ENCODE measurements at places on chromosomes 5 and 9.

DNA sequence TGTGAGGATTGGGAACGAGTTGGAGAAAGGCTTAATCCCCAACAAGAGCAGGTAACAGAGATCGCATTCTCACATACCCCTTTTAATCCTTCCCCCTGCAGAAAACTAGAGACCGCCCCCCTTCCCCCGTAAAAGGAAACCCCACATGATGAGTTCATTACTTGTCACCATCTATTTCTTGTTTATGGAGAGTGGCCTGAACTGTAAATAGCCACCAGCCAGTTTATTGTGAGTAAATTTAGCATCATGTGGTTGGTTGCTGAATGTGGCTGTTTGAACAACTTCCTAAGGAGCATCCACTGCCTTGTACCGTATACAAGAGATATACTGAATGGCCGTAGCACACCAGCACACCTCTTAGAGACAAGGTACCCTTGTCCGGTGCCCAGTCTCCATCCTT, 62.1 kb downstream of the TJP2 start:
- no peak for DNase-seq

DNA sequence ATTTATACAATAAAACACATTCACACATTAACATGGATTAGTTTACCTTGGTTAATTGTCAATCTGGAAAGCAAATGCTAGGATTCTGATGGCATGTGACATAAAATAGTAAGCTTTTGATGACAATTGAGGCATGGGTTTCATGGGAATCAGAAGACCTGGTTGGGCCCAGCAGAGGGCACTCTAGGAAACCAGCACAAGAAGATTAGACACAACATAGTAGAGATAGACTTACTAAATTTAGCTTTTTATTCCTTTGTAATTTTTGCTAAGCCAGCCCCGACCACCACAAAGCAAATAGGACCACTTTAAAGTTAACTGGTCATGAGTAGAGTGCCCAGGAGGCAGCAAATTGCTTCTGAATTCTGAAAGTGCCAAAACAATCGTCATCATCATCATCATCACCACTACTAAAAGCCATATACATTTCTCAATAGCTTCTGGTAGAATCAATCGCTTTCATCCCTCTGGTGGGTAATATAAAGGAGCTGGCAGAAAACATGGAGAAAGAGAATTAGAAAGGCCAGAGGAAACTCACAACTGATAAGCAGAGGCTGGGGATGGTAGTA, 163.2 kb downstream of the ARRDC3 start:
- no peak for DNase-seq

DNA sequence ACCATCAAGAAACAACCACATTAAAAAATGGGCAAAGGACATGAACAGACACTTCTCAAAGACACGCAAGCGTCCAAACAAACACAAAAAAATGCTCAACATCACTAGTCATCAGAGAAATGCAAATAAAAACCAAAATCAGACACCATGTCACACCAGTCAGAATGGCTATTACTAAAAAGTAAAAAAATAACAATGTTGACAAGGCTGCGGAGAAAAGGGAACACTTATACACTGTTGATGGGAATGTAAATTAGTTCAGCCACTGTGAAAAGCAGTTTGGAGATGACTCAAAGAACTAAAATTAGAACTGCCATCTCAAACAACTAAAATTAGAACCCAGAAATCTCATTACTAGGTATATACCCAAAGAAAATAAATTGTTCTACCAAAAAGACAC, 80.4 kb downstream of the CAAP1 start:
- no peak for DNase-seq

DNA sequence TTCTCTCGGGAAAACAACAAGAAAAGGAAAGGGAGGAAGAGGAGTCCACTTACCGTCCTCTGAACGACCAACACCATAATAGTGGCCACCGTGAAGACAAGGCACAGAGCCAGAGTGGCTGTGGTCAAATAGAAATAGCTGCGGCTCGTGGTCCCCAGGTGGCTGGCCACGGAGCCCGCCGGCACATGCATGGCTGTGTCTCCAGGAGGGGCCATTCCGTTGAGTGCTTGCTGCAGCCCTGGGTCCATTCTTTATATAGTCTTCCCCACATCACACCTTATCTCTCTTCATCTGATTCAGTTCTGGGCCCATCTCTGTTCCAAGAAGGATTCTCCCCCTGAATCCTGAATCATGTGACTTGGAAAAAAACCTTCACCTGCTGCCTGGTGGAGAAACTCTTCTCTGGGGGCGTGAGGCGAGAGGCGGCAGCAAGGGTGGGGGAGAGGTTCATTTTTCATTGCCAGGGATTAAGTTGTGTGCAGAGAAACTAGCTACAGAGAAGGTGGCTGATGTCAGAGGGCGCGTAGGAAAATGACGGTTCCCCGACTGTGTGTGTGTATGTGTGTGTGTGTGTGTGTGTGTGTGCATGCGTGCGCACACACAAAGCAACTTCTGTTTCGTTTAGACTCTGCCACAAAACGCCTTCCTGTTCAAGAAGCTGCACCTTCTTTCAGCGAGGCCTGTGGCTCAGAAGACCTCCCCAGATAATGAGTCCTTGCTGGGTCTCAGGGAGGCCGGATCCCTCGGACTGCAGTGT, at the start of gene TNFSF8:
TNFSF8 (minus strand) TSS at position 536 of the 757 bp plus-strand sequence; CDS start at position 248, 288 bp downstream.
- DNase-seq: no peak

DNA sequence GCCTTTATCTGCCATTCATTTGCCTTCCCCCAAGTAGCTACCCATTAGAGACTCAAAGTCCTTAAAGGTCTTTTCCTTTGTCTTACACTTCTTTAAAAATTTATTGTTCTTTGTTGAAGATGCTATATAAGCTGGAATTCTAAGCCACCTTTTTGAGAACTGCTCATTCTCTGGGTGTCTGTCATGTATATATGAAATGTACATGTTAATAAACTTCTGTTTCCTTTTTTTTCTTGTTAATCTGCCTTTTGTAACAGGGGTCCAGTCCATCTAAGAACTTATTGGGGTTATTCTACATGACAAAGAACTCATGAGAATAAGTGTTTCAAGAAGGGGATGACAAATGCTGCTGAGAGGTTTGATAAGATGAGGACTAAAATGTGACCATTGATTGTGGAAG, 41.5 kb downstream of the PCDHAC2 start:
- no peak for DNase-seq

DNA sequence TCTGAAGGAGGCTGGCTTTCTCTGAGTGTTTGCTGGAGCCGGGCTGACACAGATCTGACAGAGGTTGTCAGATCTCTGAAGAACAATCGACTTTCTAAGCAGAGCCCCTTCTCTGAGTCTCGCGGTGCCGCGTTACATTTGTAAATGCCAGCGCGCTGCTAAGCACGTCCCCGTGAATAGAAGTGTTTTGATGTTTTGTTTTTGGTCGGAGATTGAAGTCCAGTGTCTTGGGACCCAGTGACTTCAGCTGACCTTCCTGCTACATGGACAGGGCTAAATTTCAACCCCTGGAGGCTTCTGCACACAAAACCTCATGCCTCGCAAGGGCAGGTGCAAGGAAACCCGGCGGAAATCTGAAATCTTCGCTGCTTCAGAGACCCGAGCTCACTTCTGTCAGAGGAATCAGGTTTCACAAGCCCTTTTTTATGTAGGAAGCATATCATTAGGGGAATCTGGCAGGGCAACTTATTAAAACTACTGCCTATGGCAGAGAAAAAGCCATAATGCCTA, 27.2 kb downstream of the NEUROG1 start:
- DNase-seq: peak; percentile 15

DNA sequence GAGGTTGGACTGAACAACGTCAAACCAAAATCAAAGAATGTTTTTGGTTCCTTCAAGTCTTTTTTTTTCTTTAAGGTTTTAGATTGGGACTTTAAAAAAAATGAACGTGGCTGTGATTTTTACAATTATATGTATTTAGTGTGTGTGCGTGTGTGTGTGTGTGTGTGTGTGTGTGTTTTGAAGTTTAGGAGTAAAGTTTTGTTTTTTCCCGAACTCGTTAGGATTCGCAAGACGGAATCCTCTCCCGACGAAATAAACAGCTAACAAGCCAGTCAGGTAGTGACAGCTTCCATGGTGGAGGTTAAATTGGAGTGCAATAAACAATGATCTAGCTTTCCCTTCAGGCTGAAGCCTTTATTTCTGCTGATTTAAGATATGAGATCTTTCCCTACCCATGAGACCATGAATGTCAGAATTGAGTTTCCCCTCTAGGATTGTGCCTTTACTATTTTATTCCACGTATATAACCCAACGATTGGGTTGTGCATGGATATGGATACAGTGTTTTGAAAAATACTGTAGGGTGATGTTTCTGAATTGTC, 1.2 kb downstream of the KIAA1958 start:
- peak; percentile 6 for DNase-seq

DNA sequence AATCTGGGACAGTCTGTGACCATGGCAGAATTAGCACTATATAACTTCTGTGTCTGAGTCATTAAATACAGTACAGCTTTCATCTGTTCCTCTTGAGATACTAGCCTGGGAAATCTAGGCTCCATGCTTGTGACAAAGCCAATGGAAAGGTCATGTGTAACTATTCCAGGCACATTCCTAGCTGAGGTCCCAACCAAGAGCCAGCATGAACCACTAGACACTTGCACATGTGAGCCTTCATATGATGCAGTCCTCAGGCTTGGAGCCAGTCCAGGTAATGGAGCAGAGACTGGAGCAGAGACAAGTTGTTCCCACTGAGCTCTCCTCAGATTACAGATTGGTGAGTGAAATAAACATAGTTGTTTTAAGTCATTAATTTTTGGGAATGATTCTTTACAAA, 412.4 kb upstream of the ZNF462 start:
- DNase-seq: no peak

DNA sequence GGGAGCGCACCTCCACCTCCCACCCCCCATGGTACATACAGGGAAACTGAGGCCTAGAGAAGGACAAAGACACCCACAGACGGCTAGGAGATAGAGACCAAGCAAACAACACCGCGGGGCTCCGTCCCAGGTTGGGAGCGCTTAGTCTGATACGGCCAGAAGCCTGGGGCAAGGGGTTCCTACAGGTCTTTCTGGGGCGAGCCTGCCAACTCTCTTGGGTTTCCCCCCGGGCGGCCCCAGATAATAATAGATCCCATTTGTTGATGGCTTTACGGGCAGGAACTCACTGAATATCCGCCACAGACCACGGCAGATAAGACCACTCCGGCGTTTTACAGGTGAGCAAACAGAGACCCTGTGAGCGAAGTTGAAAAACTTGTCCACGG, 5.0 kb upstream of the EBF1 start:
- DNase-seq: no peak

DNA sequence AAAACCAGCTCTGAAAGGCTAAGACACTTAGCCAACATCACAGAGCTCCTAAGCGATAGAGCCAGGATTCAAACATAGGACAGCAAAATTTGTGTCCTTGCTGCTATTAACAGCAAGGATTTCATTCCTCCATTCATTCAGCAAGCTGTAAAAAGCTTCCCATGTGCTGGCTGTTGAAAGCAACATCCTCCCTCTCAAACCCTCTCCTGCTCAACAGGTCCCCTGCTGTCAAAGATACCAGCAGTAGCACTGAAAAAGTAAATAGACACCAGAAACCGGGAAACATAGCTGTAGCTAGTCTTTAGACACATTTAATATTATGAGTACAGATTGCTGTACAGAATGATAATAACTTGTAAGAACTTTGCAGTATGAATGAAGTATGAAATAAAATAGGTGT, 52.6 kb upstream of the ADAMTSL1 start:
- no peak for DNase-seq

GRCh38 chr5:3222924-3223323, 372.7 kb upstream of the IRX1 start:
- DNase-seq: no peak

GRCh38 chr9:99964336-99964735, 57.9 kb downstream of the STX17 start:
- no peak for DNase-seq

- DNase-seq: no peak
Observed at GRCh38 chr9:123324767-123325183, 31.2 kb upstream of the CRB2 start.

- DNase-seq: no peak
Observed at GRCh38 chr5:35919191-35919590, 19.2 kb downstream of the CAPSL start.

GRCh38 chr5:71586052-71586940, 844 bp upstream of the MCCC2 start:
- DNase-seq: no peak
